ENCODE measurements at places on chromosomes 11 and 22. TPM values are rescaled to one million over a fixed set of nuclear protein-coding genes. Genes with fewer than 3 reads are reported as not detected.

Gene ZBTB16
- 29.6 TPM for total RNA-seq

Gene MEI1
- total RNA-seq = 1.5 TPM

Gene KRTAP5-10
- not detected for total RNA-seq

Gene OR51B5
- total RNA-seq = 0.44 TPM

Gene TTC17
- total RNA-seq = 108 TPM

Gene PARVG
- not detected for total RNA-seq

Gene CHADL
- 3.1 TPM for total RNA-seq

Gene TRPC6
- total RNA-seq = 0.05 TPM

Gene OR52D1
- not detected for total RNA-seq

Gene PHOX2A
- not detected for total RNA-seq

Gene CEND1
- total RNA-seq = not detected

Gene SLC25A18
- 2.3 TPM for total RNA-seq

Gene SAA2
- not detected for total RNA-seq

Gene OR8D4
- total RNA-seq = 0.58 TPM

Gene OR6A2
- total RNA-seq = 0.24 TPM

Gene IGLL5
- not detected for total RNA-seq

Gene MRGPRX3
- total RNA-seq = not detected

Gene ADORA2A
- total RNA-seq = 6.4 TPM

Gene IGSF9B
- 9.4 TPM for total RNA-seq

Gene IGLL1
- not detected for total RNA-seq

Gene RASL10A
- total RNA-seq = 1.2 TPM

Gene SLC7A4
- total RNA-seq = 1.1 TPM

Gene C11orf86
- total RNA-seq = not detected

Gene PAX6
- total RNA-seq = 7.6 TPM

Gene MIAT
- total RNA-seq = 1.3 TPM

Gene TRIM49
- not detected for total RNA-seq

Gene IL17REL
- total RNA-seq = not detected

Gene POU2AF2
- not detected for total RNA-seq

Gene SLC25A45
- 4.0 TPM for total RNA-seq

Gene TMEM191B
- total RNA-seq = 2.2 TPM

Gene CSRP3
- not detected for total RNA-seq

Gene NLRP6
- total RNA-seq = not detected

Gene OR8G5
- total RNA-seq = not detected

Gene NXPE1
- not detected for total RNA-seq

Gene FLRT1
- 0.24 TPM for total RNA-seq

Gene POU2AF3
- 3.4 TPM for total RNA-seq

Gene DRD4
- 2.7 TPM for total RNA-seq

Gene KCNK4
- not detected for total RNA-seq

Gene GRIK4
- total RNA-seq = not detected

Gene KCNQ1
- total RNA-seq = 3.1 TPM

Gene NXF1
- 120 TPM for total RNA-seq

Gene VSIG10L2
- not detected for total RNA-seq

Gene PLAAT4
- 0.42 TPM for total RNA-seq

Gene FOLR2
- not detected for total RNA-seq

Gene PRRG4
- 0.75 TPM for total RNA-seq

Gene FBLN1
- total RNA-seq = 258 TPM
